ENCODE measurements at places on chromosomes 7 and 10. TPM values are rescaled to one million over a fixed set of nuclear protein-coding genes. Genes with fewer than 3 reads are reported as not detected.
A peak's percentile ranks its signal among the peaks of the same experiment; 100 is the strongest.

GRID1 gene
- not detected for total RNA-seq

KCP gene
- total RNA-seq = 0.16 TPM

NUTM2A gene
- 0.49 TPM for total RNA-seq

CHCHD2 gene
- 742 TPM for total RNA-seq

FOXP2 gene
- total RNA-seq = not detected

LIPN gene
- not detected for total RNA-seq

DNA sequence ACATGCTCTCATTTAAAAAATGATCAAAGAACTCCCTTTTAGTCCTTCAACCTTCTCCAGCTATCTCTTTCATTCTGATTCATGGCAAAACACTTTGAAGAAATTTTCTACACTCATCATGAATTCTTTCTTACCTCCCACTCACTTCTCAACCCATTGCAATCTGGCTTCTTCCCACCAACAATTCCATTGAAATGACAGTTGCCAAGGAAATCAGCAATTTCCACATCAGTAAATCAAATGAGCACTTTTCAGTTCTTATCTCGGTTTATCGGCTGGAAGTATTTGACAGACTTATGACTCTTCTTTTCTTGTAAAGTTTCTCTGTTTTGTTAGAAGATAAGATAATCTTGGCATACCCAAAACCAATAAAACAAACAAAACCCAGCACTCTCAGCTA lies 99.1 kb upstream of the CACNA2D1 start:
- DNase-seq = no peak

- peak; percentile 85 for DNase-seq
Observed at GRCh38 chr10:72364239-72364777, 9.6 kb upstream of the DNAJB12 start.

DNA sequence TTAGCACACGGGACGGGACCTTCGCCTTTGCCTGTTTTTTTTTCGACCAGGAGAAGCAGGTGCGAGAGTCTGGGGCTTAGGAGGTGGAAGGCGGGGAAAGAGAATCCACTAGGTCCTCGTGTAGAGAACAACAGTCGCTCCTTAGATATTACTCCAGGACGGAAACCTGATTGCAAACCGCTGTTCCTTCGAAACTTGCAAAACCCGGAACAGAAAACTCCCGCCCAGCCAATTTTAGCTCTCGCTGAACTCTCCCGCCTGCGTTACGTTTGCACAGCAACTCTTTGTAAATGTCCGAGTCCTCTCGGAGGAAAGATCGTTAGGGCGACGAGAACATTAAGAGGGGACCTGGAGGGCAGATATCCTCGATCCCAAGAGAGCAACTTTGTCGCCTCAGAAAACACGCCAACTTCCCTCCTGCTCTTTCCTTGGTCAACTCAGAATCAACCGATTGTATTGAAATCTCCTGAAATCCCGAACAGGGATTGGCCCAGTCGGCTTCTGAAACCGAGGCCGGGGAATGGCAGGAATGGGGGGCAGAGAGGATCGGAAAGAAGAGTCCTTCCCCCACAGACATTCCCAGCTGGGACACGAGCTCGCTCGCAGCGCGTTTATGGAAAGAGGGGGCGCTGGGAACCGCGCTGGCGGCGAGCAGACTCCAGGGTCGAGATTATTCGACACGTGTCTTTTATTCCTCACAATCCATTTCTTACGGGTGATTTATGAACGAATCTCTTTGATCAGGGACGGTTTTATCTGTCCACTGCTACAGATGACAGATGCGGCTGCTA lies 9.9 kb downstream of the TWIST1 start:
- DNase-seq = no peak

- no peak for DNase-seq
Observed at GRCh38 chr7:618539-619367, 99.1 kb upstream of the PDGFA start.

DNA sequence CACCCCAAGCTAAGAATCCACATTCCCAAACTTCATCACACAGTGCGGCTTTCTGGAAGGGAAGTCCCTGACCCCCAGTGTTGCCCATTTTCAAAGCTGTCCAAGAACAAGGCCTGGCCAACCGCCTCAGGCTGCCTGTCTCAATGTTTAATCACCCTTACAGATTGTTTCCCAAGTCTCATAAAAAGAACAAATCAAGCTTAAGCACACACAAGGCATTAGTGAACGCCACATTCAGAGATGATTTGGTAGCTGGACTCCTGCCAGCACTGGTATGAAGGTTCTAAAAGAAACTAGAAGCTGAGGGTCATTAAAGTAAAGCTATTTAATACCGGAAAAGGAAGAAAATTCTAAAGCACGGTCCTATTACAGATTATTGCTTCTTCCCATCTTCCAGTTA lies 35.6 kb downstream of the C10orf90 start:
- no peak for DNase-seq

DNA sequence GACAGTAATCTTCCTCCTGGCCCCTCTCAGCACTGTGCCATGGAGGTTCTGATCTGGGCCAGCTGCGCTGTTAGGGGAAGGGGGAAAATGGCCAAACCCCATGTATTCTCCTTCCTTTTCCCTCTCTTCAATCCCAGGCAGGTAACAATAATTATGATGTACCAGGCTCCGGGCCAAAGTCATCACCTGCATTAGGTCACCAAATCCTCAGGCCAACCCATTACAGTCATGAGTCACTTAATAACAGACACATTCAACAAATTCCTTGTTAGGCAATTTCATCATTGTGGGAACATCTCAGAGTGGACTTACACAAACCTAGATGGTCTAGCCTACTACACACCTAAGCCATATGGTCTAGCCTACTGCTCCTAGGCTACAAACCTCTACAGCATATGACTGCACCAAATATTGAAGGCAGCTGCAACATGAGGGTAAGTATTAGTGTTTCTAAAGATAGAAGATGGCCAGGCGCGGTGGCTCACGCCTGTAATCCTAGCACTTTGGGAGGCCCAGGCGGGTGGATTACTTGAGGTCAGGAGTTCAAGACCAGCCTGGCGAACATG lies 2.2 kb upstream of the HSPB1 start:
- no peak for DNase-seq

Measured in activated naive CD4-positive, alpha-beta T cell treated with anti-CD3 and anti-CD28 coated beads, Interleukin-2, amount 50 U/mL, for 72 hours (primary cell).